ENCODE measurements at places on chromosomes 2 and 18. TPM values are rescaled to one million over a fixed set of nuclear protein-coding genes. Genes with fewer than 3 reads are reported as not detected.

The TANC1 gene
- total RNA-seq = 98.1 TPM

The GALM gene
- total RNA-seq = 9.0 TPM

The TSPYL6 gene
- 0.10 TPM for total RNA-seq

The G6PC2 gene
- total RNA-seq = not detected

The PAX3 gene
- not detected for total RNA-seq

The MGAT4A gene
- 100 TPM for total RNA-seq

The GLS gene
- total RNA-seq = 143 TPM

All from vein endothelial cell (primary cell).